Stimulated activated naive B cell treated with anti-CD40 and anti-IgM and Interleukin-4, amounts not matched to agents 10 μg/mL and 1 μg/mL and 100 μg/mL, for 72 hours (primary cell): ENCODE measurements at places on chromosomes 12 and 14.

DNA sequence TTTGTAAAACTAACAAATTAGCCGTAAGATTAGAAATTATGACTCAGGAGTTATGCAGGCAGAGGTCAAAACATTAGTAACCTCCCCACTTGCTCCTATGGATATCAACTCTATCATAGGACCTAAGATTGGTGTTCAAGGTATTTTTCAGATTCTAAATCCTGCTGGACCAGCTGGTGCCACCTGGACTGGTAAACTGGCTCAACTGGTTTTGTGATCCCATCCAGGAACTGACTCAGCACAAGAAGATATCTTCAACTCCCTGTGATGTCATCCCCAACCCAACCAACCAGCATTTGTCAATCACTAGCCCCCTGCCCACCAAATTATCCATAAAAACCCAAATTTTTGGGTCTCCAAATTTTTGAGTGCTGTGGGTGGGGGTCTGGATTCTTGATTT is 98.1 kb upstream of the OR4E1 start:
- DNase-seq: no peak

- no peak for DNase-seq
These were observed 58.7 kb downstream of the LRRC74A start for GRCh38 chr14:76884853-76885276.

GRCh38 chr14:76309572-76310162 is 66.3 kb upstream of the ESRRB start:
- DNase-seq: no peak

GRCh38 chr12:54444206-54444605 is 25.1 kb upstream of the ITGA5 start:
- no peak for DNase-seq
